ENCODE measurements at places on chromosomes 6 and 20.

DNA sequence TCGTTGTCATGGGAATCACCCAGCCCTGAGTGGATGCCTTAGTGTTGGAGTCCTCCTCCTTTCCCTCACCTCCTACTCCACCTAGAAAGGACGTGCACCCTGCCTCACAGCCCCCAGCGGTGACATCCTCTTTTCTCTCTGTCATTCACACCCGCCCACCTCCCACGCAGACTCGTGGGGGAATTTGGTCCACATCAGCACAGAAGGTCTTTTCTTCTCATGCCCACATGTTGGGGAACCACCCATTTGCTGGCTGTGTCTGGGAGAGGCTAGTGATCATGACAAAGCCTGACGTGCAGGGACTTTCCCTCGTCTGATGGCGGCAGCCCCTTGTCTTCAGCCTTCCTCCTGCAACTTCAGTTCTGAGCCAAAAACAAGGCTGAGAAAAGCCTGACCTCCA, 96.0 kb upstream of the CNKSR3 start:
- no peak for DNase-seq

DNA sequence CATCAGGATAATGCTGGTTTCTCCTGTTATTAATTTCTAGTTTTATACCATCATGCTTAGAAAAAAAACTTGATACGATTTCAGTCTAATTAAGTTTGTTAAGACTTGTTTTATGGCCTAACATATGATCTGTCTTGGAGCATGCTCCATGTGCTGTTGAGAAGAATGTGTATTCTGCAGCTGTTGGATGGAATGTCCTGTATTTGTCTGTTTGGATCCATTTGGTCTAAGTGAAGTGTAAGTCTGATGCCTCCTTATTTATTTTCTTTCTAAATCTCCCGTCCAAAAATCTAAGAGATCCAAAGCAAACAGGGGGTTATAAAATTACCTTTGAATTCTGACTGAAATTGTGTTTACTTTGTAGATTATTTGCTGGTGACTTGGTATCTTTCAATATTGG, 30.0 kb upstream of the PRND start:
- no peak for DNase-seq

DNA sequence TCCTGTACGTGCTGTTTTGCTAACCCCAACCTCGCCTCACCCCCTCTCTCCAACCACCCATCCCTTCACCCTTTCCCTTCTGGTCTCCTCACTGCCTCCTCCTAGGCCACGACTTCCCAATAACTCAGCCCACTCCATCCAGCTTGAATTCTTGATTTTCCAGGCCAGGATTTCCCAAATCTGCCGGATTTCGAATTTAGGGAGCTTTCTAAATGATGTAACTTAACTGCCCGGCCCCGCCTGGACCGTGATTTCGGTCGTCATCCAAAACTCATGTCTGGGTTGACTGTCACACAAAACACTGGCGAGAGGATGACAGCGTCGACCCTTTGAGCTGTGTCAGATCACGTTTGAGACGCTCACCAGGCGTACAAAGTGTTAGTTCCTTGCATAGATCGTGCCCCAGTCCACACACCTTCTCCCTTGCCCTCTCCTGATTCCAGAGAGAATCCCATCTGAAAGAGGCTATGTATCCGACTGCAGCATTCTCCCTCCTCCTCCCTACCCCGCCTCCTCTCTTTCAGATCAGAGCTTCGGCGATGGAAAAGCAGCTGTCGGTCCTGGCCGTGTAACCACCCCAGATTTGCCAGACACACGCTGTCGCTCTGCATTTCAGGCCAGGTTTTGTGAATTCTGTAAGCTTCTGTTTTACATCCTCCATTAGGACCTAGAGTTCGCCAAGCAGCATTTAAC, 168.2 kb downstream of the GPX5 start:
- DNase-seq: no peak

- DNase-seq: peak; percentile 34
These were observed 6.9 kb upstream of the HELZ2 start for GRCh38 chr20:63580796-63581461.

DNA sequence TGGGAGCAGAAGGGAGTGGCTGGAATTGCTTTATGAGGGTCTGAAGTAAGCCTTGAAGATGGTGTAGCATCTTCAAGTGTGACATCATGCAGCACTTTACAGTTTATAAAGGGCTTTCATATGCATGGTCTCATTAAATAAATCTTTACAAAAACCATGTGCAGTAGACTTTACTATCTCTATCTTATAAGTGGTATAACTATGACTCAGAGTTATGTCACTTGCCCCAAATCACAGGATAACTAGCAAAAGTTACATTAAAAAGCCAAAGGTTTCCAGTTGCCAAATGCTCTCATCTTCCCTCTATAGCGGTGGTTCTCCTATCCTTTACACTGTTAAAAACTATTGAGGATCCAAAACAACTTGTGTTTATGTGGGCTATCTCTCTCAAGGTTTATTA, 687.7 kb upstream of the MARCKS start:
- DNase-seq: peak; percentile 36

DNA sequence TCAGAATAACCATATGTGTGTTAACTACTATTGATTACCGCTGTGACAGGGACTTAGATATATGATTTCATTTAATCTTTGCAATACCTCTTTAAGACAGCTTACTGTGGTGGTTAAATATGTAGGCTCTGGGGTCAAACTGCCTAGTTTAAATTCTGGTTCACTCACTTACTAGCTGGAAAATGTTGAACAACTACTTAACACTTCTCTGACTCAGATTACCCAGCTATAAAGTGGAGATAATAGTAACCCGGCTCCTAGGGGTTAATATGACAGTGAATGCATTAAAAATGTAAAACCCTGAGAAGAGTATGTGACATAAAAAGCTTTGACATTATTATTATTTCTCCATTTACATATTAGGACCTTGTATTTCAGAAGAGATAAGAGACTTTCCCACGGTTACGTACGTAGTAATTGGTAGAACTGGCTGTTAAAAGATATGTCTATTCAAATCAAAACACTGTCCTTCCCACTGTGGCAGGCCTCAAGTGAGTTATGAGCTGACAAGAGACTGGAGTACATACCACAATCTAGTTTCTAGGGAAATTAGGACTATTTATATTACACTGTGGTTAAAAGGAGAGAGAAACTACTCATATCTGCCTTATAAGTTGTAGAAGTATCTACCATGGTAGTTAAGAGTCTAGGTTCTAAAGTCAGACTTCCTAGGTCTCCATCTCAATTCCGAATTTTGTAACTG, 4.4 kb upstream of the PLCB1 start:
- DNase-seq: peak; percentile 46

DNA sequence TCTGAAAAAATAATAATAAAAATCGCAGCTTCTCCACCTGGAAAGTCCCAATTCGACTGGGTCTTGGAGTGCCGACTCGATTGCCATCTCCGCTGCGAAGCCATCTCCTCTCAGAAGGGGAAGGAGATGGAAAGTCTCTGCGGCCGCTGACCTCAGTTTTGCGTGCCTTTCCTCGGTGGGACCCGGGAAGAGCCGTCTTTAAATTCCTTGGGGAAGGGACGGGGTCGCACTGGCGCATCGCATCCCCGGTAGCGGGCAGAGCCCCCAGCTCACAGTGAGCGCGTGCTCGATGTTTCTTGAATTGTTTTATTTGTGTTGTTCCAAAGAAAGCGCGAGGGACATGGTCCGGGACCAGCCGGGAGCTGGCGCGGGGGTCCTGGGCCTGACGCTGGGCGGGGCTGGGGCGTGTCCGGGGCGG, 270 bp upstream of the TIAM2 start:
- no peak for DNase-seq

- no peak for DNase-seq
These were observed 31.5 kb upstream of the TBC1D32 start for GRCh38 chr6:121365536-121366521.

- peak; percentile 41 for DNase-seq
These were observed 539 bp downstream of the CDYL start for GRCh38 chr6:4776493-4777393.

- DNase-seq: no peak
These were observed 466.4 kb downstream of the PKHD1 start for GRCh38 chr6:51620971-51621370.

DNA sequence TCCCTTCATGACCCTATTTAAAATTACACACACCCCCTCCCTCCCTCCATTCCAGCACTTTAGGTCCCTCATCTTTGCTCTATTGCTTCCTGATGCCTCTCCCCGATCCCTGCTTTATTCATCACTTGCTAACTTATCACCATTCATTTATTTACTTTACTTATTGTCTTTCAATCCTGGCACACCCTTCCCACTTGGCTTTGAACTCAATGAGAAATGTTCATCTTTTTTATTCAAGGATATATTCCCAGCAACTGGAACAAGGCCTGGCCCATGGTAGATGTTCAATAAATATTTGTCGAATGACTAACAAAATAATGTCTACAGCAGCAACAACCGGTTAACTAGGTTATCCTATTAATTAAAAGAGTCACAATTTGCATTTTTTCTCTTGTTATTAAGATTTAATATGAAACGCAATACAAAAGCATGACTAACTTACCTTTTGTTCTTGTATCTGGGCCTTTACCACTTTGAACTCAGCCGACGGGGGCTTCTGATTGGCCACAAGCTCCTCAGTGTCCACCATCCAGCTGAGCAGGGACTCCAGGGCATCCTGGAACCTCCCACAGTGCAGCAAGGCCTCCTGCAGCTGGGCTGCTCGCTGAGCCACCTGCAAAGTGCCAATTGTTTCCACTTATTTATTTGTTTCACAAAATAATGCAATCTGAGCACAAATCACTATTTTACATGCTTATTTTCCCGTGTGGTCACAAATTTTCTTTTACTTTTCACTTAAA, 107.8 kb downstream of the DST start:
- no peak for DNase-seq

GRCh38 chr6:140078561-140079125, 704.2 kb upstream of the CITED2 start:
- peak; percentile 99 for DNase-seq

- DNase-seq: no peak
These were observed 135.3 kb upstream of the EEF1E1 start for GRCh38 chr6:8237668-8238067.

DNA sequence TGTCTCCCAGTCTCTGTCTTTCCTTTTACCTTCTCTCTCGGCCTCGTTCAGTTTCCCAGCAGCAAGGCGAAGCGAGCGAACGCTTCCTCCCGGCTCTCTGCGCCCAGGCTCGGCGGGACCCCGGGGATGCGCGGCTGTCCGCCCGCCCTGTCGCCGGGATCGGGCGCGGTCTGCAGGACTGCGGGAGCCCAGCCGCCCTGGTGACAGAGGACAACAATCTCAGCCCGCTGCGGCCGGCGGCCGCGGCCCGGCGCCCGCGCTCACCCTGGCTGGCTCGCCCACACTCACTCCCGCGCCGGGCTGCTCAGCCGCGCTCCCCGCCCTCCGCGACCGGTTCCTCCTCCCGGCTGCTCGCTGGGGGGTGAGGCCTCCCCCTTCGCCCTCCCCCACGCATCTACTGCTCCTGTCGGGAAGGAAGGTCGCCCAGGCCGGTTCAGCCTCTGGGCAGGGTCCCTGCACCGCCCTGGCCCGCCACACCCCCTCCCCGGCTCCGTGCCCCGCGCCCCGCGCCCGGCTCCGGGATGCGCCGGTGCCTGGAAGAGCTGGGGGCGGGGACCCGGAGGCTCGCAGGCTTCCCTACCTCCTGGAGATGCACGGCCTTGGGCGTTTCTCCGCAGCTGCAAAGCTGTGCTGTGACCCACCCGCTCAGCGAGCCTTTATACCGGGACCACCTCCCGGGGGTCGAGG, 410 bp downstream of the SYNE1 start:
- DNase-seq: peak; percentile 14

All from fibroblast of skin of abdomen (primary cell).